Hindlimb muscle (tissue), 1 donor: ENCODE measurements at places on chromosomes 2 and 18.

- DNase-seq = no peak
These were observed 209.7 kb upstream of the EPAS1 start for GRCh38 chr2:46087492-46087891.

GRCh38 chr2:25347846-25348245 is 6.1 kb upstream of the DNMT3A start:
- DNase-seq = no peak

DNA sequence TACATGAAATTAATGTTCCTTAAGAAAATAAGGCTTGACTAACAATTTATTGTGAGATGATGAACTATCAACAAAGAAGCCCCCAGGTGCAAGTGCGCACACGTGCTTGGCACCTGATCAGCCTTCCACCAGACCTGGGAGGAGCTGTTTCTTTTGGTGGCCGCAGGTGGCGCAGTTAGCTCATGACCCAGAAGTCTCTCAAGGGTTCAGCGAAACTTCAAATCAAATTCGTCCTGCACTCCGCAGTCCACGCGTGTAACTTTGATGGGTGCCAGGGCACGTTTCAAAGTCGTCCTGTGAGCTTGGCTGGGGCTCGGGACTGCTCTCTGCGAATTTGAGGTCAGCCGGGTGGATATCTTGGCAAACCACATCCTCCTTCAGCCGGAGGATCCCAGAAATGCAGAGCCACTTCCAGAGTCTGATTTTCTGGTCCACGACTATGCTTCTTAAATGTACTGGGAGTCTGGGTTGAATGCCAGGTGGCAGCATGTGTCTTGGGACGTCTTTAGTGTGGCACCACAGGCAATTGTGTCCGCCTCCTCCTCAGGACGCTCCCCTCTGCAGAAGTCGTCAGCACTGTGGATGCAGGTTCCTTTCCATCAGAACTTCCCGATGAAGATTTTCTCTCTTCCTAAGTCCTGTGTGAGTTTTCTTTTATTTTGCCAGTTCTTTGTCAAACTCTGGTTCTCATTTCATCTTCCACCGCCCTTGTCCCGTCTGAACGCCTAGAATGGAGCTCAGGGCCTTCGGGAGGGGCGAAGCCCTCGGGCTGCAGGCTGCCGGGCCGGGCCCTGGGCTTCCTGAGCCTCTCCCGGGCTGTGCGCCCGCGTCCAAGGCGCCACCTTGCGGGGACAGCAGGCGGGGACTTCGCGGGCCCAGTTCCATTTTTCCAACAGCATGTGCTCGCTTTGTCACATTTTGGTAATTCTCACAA is 61.3 kb upstream of the RAPGEF4 start:
- peak; percentile 19 for DNase-seq

GRCh38 chr2:112916145-112916571 is 5.2 kb downstream of the IL37 start:
- no peak for DNase-seq

DNA sequence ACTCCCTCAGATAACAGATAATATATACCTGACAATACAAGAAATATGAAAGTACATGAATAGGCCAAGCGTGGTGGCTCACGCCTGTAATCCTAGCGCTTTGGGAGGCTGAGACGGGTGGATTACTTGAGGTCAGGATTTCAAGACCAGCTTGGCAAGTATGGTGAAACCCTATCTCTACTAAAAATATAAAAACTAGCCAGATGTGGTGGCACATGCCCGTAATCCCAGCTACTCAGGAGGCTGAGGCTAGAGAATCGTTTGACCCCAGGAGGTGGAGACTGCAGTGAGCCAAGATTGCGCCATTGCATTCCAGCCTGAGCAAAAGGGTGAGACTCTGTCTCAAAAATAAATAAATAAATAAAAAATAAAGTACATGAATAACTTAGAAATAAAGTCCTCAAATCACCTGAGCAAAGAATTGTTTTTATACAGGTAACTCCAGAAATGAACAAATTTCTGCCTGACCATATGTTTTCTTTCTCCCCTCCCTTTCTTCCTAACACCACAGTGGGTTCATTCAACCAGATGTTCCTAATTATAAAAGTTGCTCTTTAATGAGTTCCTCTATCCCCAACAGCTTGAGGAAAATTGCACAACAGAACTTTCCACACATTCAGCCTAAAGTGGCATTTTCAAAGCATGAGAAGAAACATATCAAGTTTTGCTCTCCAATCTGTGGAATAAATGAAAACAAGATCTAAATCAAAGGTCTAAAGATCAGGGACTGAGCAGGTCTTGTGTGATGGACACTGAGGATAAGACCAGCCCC is 33.6 kb upstream of the AP1S3 start:
- DNase-seq = no peak
